Activated naive CD4-positive, alpha-beta T cell (primary cell): ENCODE measurements at places on chromosomes 16 and 17.

GRCh38 chr17:56131431-56131830 is 21.8 kb upstream of the ANKFN1 start:
- no peak for DNase-seq

DNA sequence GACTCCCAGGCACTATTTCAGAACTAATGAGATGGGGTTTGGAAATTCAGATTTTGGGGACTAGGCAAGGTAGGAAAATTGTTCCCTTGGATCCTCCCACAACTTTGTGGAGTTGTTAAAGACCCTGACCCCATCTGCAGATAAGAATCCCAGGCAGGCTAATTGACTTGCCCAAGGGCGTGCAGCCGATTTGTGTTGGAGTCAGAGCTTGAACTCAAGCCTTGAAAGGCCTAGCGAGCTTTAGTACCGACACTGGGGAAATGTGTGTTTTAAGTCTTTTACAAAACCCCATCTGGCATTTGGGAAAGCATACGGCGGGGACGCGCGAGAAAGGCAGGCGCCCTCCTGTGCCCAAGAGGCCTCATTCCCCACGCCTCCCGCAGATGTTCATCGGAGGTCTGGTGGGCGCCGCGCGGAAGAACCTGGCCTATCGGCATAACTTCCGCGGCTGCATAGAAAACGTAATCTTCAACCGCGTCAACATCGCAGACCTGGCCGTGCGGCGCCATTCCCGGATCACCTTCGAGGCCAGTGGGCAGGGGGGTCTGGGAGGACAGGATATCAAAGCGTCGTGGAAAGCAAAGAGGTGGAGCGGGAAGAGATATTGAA is 4.3 kb downstream of the CNTNAP1 start:
- DNase-seq, result no peak

GRCh38 chr17:49984283-49984682 is 10.7 kb downstream of the DLX3 start:
- no peak for DNase-seq

DNA sequence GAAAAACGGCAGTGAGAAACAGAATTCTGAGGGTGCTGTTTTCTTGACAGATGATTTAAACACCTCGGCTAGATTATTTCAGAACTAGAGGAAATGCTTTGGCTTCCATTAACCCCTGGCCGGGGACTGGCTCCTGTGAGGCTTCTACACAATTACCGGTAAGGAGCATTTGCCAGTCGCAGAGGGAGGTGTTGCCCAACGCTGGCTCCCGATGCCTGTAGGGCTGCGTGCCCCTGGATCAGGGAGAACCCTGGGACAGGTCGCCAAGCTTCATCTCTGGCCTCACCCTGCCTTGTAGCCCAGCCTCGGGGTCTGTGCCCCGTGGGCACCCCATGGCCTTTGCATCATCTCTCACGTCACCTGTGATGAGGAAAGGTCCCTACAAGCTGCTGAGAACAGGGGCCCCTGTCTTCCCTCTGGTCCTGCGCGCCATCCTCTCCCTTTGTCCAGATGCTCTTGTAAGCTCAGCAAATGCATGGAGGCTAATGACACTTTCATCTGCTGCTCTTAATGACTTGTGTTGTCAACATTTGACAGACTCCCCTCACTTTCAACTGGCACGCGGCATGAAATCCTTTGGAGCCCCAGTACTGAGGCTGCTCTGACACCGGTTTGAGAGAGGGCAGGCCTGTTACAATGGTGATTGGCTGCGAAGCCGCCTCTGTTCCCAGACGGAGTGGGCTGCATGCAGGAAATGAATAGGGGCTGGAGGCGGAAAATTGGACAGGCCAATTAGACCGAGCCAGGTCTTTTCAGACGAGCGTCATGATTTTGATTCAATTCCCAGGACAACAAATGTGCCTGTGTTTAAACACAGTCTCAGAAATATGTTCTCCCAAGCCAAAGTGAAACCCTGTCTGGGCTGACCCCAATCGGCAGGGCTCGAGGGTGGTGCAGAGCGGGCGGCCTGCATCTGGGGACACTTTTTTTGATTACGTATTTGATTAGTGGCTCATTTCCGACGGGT is 85.5 kb upstream of the DOC2B start:
- DNase-seq, result no peak

GRCh38 chr17:64692187-64692586 is 30.1 kb upstream of the SMURF2 start:
- no peak for DNase-seq

DNA sequence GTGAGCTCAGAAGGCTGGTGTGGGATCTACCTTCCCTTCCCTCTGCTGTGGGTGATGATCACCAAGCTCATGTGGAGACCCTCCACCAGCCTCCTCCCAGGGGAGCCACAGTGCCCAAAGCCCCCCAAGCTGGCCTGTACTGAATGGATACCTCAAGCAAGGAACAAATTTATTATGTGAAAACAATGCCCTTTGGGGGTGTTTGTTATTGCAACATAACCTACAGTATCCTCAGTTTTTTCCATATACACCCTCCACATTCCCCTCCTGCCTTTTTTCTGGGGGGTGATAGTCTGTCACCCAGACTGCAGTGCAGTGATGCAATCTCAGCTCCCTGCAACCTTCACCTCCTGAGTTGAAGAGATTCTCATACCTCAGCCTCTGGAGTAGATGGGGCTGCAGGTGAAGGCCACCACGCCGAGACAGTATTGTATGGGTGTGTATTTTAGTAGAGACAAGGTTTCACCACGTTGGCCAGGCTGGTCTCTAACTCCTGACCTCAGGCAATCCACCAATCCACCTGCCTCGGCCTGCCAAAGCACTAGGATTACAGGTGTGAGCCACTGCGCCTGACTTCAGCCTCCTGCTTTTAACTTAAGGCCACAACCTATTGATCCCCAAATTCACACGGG is 215.9 kb downstream of the CPPED1 start:
- no peak for DNase-seq

DNA sequence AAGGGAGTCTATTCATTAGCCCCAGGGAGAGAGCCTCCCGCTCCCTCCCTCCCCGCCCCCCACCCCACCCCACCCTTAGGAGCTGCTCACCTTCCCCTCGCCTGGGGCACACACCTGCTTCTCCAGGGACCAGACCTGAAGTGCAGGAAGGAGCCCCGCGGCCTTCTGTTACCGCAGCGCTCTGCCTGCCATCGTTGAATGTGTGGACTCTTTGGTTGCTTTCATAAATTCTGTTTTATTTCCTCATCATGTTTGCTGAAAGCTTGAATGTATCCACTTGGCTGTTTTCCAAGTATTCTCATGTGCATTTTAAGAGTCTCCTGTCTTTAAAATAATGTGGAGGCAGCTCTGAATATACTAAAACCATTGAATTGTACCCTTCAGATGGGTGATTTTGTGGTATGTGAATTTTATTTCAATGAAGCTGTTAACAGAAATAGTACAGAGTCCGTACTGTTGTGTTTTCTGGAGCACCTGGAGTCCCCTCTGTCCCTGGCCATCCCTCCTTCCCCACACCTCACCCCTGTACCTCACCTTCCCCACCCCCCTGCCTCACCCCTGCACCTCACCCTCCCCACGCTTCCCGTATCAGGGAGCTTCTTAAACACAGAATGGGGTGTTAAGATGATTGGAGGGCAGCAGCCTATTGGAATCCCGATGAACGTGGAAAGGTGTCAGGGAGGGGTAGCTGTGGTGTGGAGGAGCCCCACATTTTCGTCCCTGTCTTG is 25.5 kb downstream of the RAB11FIP3 start:
- DNase-seq, result no peak

- DNase-seq, result no peak
These were observed 411 bp downstream of the GGT6 start for GRCh38 chr17:4559966-4560365.

DNA sequence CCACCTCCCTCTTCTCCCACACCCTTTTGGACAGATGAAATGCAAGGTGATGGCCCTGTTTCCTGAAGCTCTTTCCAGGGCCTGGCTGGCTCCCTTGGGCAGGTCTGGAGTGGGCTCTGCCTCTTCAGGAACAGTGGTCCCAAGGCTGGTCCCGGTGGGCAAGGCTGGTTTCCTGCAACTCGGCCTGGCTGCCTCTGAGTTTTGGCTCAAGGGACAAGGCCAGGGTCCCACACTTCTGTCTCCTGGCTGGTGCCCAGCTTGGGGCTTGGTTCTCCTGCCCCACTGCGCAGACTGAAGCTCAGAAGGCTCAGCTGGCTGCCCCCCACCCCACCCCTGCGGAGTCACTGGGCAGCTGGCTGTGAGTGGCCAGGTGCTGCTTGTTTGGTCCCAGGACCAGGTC is 3.8 kb upstream of the ACTG1 start:
- DNase-seq, result no peak

- DNase-seq, result no peak
These were observed 27.3 kb downstream of the RSPRY1 start for GRCh38 chr16:57213462-57213861.

DNA sequence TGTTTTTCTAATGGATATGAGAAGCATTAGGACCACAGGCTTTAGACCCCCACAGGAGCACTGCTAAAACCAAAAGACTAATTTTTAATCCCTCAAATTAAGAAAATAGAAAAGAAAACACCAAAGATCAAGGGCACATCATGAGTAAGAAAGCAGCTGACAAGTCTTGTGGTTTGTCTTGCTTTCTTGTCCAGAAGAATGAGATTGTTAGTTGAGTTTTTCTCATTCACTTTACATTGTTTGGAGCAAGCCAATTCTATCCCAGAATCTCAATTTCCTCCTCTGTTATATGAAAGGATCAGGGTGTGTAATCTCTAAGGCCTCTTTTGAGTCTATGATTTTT is 899.0 kb downstream of the KCNJ2 start:
- no peak for DNase-seq

GRCh38 chr17:65817951-65818350 is 256.5 kb upstream of the AXIN2 start:
- no peak for DNase-seq

DNA sequence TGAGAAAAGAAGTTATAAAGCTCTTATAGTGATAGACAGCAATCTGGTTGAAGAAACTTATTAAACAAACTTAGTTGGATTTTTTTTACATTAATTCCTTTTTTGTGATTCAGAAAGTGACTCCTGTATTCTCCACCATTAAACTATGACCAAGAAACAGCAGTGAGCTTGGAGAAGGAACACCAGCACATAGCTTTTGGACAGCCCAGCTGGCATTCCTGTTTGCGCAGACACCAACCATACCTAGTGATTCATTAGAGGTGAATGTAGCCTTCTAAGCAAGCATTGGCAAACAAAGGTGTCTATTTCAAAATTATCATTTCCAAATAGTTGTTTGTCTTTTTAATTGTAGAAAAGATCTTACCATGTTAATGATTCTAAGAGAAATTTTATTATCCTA is 94.4 kb downstream of the STXBP4 start:
- DNase-seq, result no peak

- DNase-seq, result no peak
These were observed 33.2 kb downstream of the TUBD1 start for GRCh38 chr17:59859444-59860025.

GRCh38 chr17:71200597-71200996 is 920.2 kb upstream of the SOX9 start:
- no peak for DNase-seq

GRCh38 chr16:31428279-31428597 is at the start of gene COX6A2:
TSS of gene COX6A2 (minus strand) at chr16:31428360. CDS start at chr16:31428325, 35 bp downstream.
- no peak for DNase-seq

DNA sequence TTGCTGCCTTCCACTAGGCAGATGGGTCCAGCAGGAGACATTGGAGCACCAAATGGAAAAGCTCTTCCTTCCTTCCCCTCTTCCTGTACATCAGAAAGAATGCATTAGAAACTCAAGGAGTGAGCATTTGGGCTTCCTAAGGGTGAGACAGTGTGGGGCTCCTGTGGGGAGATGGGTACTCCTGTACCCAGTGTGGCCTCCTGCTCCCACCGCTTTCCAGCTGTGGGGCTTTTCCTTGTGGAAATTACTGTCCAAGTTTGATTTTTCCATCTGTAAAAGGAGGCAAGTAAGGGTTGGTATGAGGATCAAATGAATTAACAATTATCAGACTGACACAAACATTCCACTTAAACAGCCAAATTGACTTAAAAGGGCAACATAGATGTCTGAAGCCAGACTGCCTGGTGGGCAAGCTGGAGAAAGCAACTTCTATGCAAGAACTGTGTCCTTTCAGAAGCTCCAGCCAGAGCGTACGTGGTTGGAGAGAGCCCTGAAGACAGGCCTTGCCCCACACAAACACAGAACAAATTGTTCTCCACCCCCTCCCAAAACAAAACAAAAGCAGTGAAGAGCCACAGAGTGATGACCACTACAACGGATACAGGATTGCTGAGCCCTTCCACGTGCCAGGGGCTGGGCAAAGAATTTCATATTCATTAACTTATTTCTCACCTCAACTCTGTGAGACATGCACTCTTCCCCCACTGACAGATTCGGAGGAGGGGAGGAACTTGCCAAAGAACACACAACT is 23.1 kb upstream of the ALDH3A1 start:
- DNase-seq, result no peak

GRCh38 chr17:8921147-8921546 is 44.4 kb downstream of the PIK3R5 start:
- no peak for DNase-seq

GRCh38 chr16:75264457-75264998 is 13.1 kb upstream of the BCAR1 start:
- DNase-seq, result no peak

GRCh38 chr16:53743149-53743566 is 39.2 kb downstream of the FTO start:
- DNase-seq, result no peak

- DNase-seq, result no peak
These were observed 162.0 kb downstream of the NTN1 start for GRCh38 chr17:9183306-9183705.

DNA sequence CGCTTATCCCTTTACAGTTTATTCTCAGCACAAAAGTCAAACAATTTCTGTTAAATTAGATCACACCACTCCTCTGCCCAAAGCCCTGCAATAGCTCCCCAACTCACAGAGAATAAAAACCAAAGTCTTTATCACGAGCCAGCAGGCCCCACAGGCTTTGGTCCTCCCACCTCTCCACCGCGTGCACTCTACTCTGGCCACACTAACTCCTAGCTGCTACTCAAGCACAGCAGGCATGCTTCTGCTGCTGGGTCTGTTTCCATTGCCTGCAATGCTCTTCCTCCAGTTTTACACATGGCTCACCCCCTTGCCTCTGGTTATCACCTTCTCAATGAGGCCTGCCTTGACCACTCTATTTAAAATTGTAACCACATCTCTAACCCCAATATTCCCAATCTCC is 27.6 kb downstream of the HELZ start:
- no peak for DNase-seq
